Esophagus muscularis mucosa (tissue), 4 donors: ENCODE measurements at places on chromosomes 3 and 15. TPM values are rescaled to one million over a fixed set of nuclear protein-coding genes. Genes with fewer than 3 reads are reported as not detected.

CACNA1D gene
- 1.4 TPM for total RNA-seq

ABHD17C gene
- total RNA-seq, result 3.3 TPM

DOCK3 gene
- 9.0 TPM for total RNA-seq

C2CD4A gene
- not detected for total RNA-seq

ZPLD1 gene
- not detected for total RNA-seq

SPTBN5 gene
- total RNA-seq, result 1.1 TPM

- H3K27ac ChIP-seq, result no peak overlapping the region
- DNase-seq, result no peak
- H3K4me1 ChIP-seq, result no peaks in the 10 kb centered on the region
- no peaks in the 10 kb centered on the region for H3K27me3 ChIP-seq
- H3K4me3 ChIP-seq, result no peak overlapping the region
Observed at GRCh38 chr3:133408961-133409360, 9.1 kb downstream of the BFSP2 start.

GRCh38 chr15:59918994-59919951 is 84.8 kb upstream of the FOXB1 start:
- no peaks in the 10 kb centered on the region for H3K4me1 ChIP-seq
- H3K27me3 ChIP-seq, result no peaks in the 10 kb centered on the region
- no peak overlapping the region for H3K4me3 ChIP-seq
- H3K27ac ChIP-seq, result no peak overlapping the region

GRCh38 chr3:72021531-72021930 is 236.6 kb upstream of the PROK2 start:
- H3K4me1 ChIP-seq, result peaks cover 7% of the 10 kb centered on the region
- H3K27ac ChIP-seq, result no peak overlapping the region
- DNase-seq, result no peak
- no peak overlapping the region for H3K4me3 ChIP-seq

- no peak overlapping the region for H3K4me3 ChIP-seq
- no peak overlapping the region for H3K27ac ChIP-seq
- DNase-seq, result no peak
- H3K36me3 ChIP-seq, result no peaks in the 10 kb centered on the region
- no peaks in the 10 kb centered on the region for H3K27me3 ChIP-seq
- H3K4me1 ChIP-seq, result no peaks in the 10 kb centered on the region
Observed at GRCh38 chr3:38110314-38111050, 26.4 kb downstream of the ACAA1 start.

GRCh38 chr3:103218146-103218545 is 783.3 kb downstream of the ZPLD1 start:
- DNase-seq, result no peak
- H3K4me3 ChIP-seq, result no peak overlapping the region
- no peak overlapping the region for H3K27ac ChIP-seq
- H3K4me1 ChIP-seq, result no peaks in the 10 kb centered on the region

GRCh38 chr15:43378601-43379000 is 7.7 kb downstream of the TUBGCP4 start:
- peaks cover 23% of the 10 kb centered on the region for H3K36me3 ChIP-seq
- no peak overlapping the region for H3K27ac ChIP-seq
- no peak overlapping the region for H3K4me3 ChIP-seq
- H3K27me3 ChIP-seq, result no peaks in the 10 kb centered on the region
- H3K4me1 ChIP-seq, result no peaks in the 10 kb centered on the region

DNA sequence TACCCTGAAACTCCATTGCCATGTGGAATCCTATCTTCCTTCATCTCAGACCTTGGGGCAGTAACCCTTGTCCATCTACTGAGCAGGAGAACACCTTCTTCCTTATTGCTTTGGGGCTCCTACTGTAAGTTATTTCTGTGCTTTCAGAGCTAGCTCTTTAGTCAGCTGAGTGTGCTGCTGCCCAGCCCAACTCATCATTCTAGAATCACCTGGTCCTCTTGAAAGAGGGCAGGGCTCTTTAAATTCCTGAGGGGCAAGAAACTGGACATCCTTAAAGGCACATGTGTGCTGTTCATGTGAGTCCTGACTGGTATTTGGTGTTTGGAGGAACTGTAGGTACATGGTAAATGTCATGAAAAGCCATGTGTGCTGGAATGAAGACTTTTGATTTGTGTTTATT is 140.9 kb downstream of the ARNT2 start:
- DNase-seq, result peak; percentile 34
- H3K36me3 ChIP-seq, result no peaks in the 10 kb centered on the region
- H3K4me1 ChIP-seq, result no peaks in the 10 kb centered on the region
- no peaks in the 10 kb centered on the region for H3K27me3 ChIP-seq
